ENCODE measurements at places on chromosomes 11 and 22.
A peak's percentile ranks its signal among the peaks of the same experiment; 100 is the strongest.

DNA sequence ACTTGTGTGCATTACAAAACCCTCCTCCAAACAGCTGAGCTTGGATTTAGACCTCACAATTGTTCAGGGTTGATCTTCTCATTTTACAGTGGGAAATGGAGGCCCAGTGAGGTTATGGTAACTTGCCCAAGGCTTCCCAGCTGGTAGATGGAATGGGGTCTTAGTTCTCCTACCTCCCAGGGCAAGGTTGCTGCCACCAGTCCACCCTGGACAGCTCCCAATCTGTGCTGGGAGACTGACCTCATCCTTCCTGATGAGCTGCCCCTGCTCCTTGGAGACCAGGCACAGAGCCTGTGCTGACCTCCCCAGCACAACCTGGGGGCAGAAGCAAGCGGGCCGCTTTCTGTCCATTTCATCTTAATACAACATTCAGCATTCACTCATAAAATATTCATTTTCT, 190.7 kb downstream of the ST3GAL4 start:
- DNase-seq, result no peak

- no peak for DNase-seq
These were observed 29.8 kb downstream of the CHORDC1 start for GRCh38 chr11:90192869-90193582.

GRCh38 chr11:26254378-26254777, 77.6 kb upstream of the ANO3 start:
- peak; percentile 63 for DNase-seq

DNA sequence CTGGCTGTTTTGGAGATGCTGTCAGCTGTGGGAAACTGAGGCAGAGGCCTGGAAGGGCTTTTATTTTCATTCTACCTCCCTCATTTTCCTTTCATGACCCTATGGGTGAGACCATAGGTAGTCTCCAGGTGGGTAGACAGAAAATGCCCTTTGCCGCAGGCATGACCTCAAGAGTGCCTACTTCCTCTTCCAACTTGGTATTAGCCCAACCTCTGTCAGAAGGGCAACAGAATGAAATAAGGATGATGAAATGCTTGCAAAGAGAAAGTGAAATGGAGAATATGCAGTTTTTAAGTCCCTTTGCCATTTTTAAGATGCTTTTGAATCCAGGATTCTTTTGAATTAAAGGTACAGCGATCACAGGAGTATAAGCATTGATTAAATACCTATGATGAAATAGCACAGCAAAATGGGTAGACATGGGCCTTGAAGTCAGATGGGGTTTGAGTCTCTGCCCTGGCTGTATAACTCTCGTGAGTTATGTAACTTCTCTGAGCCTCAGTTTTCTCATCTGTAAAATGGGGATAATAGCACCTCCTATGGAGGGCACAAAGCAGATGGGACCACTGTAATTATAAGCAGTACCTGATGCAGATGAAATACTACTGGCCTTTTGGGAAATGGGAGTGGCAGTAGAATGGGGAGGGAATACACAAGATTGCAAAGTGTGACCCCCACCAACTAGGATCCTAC, 3.7 kb downstream of the ASPHD2 start:
- no peak for DNase-seq

DNA sequence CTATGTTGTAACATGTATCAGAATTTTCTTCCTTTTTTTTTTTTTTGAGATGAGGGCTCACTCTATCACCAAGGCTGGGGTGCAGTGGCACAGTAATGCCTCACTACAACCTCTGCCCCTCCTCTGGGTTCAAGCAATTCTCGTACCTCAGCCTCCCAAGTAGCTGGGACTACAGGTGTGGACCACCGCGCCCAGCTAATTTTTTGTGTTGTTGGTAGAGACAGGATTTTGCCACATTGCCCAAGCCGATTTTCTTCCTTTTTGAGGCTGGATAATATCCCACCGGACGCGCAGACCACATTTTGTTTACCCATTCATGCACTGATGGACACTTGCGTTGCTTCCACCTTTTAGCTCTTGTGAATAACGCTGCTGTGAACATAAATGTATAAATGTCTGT, 97.0 kb downstream of the BRD1 start:
- no peak for DNase-seq

DNA sequence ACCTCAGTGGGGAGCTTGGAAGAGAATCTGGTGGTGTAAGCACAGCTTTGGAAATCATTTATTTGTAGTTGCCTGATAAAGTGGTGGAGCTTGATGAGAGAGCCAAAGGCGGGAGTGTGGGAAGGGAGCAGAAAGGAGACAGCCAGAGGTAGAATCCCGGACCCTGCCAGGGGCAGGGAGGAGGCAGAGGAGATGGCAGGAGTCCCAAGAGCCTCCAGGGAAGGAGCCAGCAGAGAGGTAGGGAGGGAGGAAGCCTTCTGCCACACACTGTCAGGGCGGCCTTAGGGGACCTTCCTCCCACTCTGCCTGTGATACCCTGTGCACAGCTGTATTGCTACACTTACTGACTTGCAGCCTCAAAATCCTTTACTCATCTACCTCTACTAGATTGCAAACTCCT, 15.4 kb downstream of the SCUBE2 start:
- no peak for DNase-seq

DNA sequence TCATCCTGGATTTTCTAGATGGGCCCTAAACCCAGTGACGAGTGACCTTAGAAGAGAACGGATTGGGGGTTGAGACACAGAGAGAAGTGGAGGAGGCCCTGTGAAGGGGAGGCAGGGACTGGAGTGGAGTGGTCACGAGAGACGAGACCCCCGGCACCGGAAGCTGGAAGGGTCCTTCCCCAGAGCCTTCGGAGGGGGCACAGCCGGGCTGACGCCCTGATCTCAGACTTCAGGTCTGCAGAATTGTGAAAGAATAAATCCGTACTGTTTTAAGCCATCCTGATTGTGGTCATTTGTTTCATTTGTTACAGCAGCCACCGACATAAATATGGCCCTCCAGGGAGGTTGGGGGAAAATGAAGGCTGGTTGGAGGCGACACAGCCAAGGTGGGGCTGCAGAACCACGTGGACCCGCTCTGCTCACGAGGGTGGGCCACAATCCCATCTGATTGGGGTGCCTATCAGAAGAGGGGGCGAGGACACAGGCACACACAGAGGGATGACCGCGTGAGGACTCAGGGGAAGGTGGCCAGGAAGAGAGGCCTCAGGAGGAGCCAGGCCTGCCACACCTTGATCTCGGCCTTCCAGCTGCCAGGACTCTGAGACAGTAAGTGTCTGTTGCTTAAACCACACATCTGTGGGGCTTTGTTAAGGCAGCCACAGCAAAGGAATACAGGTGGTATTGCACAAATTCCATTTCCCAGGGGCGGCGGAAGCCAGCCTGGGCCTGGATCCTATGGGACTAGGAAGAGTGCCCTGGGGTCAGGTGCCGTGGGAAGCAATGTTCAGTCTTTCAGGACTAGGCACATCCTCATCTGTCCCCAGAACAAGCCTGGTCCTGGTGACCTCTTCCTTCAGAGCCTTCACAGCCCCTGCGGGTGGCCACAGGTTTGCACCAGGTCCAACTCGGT, 73.3 kb upstream of the SHANK2 start:
- no peak for DNase-seq

DNA sequence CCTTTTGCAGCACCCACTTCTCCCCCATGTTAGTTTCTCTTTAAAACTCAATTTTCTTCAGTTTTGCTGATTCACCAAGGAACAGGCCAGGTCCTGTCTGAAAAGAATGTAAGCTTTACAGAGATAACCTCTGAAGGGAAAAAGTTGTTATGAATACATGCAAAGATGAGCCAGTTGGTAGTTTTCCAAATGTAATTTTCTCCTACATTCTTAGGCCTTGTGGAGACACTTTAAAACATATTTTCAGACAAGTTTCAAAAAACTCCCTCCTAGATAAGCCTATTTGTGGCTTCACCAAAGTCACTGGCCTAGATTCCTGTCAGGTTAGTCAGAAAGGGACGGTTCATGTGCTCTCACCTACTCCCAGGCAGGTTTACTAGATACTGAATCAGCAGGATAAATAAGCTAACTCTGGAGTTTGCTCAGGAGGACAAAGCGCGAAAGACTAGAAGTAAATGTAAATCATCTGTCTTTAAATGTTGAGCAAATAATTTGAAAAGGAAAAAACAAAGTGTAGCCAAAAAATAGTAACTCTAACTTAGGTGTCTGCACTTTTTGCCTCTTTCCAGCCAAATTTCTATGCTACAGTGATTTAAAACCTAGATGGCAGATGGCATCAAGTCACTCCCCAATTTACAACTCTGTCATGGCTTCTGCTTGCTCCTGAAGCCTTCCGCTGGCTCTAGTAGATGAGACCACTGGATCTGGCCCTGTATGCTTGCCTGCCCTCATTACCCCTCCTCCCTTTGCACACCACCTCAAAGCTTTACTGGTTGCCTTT, 4.9 kb upstream of the ATP6V1E1 start:
- DNase-seq, result peak; percentile 48

GRCh38 chr11:67652965-67653845, 2.7 kb upstream of the ACY3 start:
- DNase-seq, result no peak

GRCh38 chr11:100788561-100789295, 101.6 kb downstream of the ARHGAP42 start:
- DNase-seq, result no peak

- DNase-seq, result peak; percentile 7
These were observed 104.5 kb downstream of the EFCAB6 start for GRCh38 chr22:43707648-43708047.

DNA sequence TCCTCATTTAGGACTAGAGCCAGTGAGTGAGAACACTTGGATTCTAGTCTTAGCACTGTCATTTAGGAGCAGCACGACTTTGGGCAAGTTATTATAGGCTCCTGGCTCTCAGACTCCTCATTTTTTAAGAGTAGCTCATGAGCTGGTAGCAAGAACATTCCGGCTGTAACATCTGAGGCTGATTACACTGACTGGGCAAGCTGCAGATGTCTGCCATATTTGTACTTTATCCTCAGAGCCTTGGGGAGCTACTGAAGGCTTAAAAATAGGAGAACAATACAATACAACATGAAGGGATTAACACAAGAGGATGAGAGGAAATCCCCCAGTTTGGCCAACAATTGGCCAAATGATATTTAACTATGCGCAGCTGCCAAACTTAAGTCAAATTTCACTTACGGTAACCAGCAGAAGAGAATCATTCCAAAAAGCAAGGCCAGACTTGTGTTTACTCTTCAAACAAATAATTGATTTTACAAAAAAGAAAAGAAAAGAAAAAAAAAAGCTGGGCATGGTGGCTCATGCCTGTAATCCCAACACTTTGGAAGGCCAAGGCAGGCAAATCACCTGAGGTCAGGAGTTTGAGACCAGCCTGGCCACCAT, 113.1 kb upstream of the ARHGAP42 start:
- DNase-seq, result peak; percentile 40

- no peak for DNase-seq
These were observed 8.6 kb downstream of the ARAP1 start for GRCh38 chr11:72743321-72744221.

DNA sequence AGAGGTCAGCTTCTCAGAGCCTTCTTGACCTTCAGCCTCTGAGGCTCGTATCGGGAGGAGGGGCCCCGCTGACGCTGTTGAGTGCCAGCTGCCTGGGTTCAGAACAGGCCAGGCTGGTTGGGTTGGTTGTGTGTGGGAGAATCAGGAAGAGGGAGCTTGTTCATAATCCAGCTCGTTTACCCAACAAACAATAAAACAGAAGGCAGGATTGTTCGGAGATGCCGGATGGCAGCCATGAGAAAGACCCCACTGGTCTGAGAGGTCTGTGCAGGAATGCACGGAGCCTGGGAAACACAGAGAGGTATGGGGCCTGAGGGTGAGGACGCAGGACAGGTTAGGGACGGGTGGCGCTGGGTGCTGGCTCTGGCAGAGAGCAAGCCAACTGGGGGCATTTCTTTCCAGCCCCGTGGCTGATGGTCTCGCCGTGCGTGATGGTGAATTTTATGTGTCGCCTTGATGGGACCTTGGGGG, 31.6 kb upstream of the SHANK2 start:
- no peak for DNase-seq

DNA sequence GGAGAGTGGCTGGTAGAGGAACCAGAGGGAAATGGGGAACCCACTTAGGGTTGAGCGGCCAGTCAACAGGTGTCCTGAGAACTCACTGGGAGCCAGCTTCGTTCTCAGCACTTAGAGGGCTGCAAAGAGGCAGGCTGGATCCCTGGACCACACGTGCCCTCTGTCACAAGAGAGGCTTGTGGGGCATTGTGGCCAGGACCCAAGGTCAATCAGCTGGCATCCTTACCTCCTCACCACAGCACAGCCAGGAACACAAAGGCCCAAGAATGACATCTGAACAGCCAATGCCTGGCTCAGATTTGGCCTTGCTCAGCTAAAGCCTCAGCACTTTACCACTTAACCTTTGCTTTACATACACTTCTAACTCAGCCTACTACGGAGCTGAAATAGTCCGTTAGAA, 7.4 kb downstream of the MAPK8IP1 start:
- no peak for DNase-seq

GRCh38 chr11:46855167-46855566, 9.1 kb upstream of the CKAP5 start:
- DNase-seq, result no peak

GRCh38 chr11:46553814-46554212, 40.0 kb downstream of the AMBRA1 start:
- DNase-seq, result no peak

DNA sequence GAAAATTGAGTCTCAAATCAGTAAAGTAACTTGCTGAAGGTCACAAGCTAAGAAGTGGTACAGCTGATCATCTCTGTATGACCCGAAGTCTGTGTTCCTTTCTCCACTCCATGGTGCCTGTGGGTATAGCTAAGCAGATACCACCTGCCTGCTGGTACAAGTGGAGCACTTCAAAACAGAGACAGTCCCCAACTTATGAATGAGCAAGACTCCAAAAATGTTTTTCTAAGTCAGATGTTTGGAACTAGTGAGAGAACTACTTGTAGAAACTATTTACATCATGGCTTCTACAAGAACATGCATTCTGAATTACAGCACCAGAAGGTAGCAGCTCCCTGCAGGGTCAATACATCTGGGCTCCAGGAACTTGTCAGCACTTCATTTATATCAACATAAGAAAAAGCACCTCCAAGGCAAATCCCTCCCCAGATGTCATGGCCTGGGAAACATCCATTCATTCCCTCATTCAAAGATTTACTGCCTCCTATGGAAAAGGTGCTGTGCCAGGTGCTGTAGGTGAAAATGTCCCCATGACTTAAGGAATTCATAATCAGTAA, 94.7 kb downstream of the SERGEF start:
- DNase-seq, result no peak

GRCh38 chr11:20964985-20965384, 295.6 kb downstream of the NELL1 start:
- peak; percentile 1 for DNase-seq

Data from adipocyte (in vitro differentiated cells).